ENCODE measurements at places on chromosomes 13 and 19. TPM values are rescaled to one million over a fixed set of nuclear protein-coding genes. Genes with fewer than 3 reads are reported as not detected.

The SULT2A1 gene
- total RNA-seq: not detected

The ZNF586 gene
- 7.8 TPM for total RNA-seq

The ZNF571 gene
- 1.0 TPM for total RNA-seq

The PABPC3 gene
- total RNA-seq: 0.14 TPM

The LSR gene
- total RNA-seq: 10.4 TPM

The ATF5 gene
- 54.2 TPM for total RNA-seq

Measured in A549 treated with RU486 at 1 μM for 4 hours (cell line).